CD4-positive, alpha-beta T cell treated with Interleukin-4 for 4 hours (primary cell): ENCODE measurements at places on chromosomes 5 and 9.
A peak's percentile ranks its signal among the peaks of the same experiment; 100 is the strongest.

DNA sequence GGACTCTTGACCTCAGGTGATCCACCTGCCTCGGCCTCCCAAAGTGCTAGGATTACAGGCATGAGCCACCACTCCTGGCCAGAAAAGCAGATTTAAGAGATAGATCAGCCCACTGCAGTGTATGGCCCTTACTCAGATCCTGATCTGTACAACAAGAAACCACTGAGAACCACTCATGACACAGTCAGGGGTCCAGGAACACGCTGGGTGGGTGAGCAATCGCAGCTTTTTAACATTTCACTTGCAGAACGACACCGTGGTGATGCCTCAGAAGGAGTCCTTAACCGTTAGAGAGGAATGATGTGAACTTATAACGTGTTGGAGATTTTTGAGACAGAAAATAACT, 45.3 kb upstream of the NSMF start:
- DNase-seq = no peak

DNA sequence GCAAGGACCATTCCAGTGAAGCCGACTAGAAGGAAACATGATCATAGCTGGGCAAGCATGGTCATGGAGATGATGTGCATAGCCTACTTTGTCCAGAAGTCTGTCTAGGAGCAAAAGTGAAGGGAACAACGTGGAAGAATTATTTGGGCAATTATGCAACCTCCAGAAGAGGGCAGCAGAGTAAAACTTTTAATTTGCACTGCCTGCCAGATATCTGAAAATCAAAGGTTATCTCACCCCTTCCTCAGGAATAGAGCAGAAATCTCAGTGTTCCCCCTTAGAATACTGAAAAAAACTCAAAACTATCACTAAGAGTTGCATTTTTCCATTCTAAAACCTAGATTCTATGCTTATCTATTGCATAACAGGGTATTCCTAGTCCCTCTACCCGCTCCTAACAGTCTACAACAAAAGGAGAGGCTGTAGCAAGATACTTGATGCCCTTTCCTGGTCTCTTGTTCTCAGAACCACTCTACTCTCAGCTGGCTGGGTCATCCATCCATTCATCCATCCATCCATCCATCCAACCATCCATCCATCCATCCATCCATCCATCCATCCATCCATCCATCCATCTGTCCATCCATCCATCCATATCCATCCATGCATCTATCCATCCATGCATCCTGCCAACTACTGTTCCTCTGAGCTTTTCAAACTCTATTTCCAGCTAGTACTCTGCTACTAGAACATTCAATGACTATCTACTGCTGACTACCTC, 8.4 kb upstream of the SETD9 start:
- DNase-seq = peak; percentile 63

DNA sequence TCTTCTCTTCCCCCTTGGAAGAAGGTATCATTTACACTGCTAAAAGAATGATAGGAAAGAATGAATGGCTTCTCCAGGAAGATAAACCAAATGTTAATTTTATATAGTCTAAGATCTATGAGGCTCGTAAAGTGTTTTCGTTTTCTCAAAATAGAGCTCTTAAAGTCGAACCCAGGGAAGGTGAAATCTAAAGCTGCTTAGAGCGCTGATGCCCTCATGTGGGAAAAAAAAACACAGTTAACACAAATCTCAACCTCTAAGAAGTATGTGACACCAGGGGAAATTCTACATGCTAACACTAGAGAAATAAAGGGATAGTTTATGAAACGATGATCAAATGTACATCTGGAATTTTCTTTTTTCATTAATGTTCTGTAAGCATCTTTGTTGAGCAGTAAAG, 257.9 kb downstream of the RASEF start:
- DNase-seq = no peak

DNA sequence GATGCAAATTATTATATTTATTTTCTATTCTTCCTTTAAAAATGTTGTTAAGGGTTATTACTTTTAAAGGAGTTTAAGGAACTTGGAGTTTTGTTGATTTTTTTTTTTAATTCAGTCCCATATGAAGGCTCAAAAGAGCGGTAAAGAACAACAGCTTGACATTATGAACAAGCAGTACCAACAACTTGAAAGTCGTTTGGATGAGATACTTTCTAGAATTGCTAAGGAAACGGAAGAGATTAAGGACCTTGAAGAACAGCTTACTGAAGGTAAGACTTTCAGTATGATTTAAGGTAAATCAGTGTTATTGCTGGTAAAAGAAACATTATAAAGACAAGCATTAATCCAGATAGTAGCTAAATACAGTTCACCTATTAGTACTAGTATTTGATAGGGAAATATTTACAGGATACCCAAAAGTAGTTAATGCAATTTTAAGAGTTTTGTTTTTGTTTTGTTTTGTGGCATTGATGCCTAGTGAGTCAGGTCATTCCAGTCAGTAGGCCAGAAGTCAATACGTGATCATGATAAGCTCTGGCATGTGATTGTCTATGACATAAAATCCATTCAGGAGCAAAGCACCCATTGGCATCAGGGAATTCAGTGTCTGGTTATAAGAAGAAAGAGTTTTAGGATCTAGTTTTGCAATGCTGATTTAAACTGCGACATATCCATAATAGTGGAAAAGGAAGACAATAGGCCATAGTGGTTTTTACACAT, 49.2 kb downstream of the CNTRL start:
- DNase-seq = no peak

- DNase-seq = no peak
Measured at GRCh38 chr9:115369322-115369957, 251.5 kb upstream of the TNC start.
